ENCODE measurements at places on chromosomes 1 and 21.

- no peak for DNase-seq
These were observed 56.9 kb downstream of the COP1 start for GRCh38 chr1:176149939-176150807.

- no peak for DNase-seq
These were observed 48.1 kb upstream of the CD46 start for GRCh38 chr1:207703712-207704111.

DNA sequence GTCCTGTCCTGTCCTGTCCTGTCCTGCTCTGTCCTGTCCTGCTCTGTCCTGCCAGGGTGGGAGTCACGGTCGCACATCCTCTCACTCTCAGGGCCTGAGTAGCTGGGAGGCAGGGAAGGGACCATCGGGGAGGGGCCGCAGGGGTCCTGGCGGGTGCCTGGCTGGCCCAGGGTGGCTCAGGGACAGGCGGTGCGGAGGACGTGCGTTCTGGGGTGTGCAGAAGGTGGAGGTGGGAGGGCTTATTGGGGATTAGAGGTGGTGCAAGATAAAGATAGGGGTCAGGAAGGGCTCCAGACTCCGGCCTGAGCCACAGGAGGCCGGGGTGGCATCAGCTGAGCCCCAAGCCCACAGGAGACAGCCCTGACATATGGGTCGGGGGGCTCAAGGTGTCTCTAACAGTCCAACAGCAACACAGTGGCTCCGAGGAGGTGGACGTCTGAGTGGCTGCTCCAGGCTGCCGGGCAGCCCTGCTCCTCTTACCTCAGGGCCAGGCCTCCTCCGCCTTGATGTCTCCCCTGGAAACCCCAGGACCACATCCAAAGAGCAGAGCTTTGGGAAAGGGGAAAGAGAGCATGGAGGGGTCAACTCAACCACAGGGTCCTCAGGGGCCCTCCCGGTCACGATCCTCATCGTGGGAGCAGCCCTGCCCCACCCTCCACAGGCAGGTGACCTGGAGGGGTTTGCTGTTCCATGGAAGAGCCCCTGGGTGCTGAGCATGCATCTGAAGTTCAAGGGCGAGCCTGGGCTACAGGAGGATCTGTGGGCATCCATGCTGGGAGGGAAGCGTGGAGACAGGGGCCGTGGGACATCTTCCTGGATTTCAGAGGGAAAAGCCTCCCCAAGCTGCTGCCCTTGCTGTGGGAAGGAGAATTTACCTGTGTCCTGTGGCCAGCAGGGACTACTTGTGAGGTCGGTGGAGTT, 39.6 kb upstream of the ADARB1 start:
- no peak for DNase-seq

DNA sequence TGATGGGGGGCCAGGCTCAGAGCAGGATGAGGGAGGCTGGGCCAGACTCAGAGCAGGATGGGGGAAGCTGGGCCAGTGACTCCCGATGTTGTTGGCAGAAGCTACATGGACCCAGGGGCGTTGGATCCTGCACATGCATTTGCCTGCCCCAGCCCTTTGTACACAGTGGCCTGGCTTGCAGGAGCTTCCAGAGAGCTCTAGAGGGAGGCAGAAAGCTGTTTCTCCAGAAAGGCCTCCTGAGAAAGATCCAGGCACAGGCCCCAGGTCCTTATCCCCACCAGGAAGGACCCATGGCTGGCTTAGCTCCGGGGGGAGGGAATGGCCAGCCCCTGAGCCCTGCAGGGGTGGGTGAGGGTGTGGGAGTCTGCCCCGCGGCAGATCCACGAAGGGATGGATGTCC, 106.6 kb upstream of the ACTRT2 start:
- no peak for DNase-seq

DNA sequence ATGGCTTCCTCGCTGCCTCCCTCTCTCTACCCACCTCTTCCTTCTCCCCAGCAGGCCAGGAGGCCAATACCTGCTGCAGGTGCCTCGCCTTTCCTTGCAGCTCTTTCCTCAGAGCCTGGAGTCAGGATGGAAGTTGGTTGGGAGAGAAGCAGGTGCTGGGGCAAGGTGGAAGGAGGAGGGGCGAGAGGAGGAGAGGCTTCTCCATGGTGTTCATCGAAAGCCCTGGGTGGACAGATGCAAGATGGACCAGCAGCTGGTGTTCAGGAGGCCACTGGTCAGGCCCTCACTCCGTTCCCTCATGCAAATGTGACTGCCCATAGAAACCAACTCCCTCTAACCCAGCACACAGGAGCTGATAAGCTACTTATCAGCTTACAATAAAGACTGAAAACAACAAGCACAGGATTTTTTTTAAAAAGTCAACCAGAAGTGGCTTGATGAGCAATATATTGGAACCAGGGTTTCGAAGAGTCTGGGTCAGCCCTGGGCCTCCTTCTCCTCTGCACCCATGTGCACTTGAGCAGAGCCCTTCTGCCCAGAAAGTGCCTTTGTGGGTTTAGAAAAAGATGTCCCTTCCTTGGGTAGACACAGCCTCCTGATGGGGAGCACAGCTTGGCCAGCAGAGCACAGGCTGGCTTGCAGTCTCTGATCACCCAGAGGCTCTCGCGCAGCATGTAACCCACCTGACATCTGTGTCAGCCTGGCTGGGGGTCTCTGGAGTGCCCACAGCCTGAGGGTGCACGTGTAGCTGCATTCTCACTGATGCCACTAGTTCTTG, 16.6 kb upstream of the GSTM4 start:
- no peak for DNase-seq

- no peak for DNase-seq
These were observed 47.5 kb upstream of the TDRD10 start for GRCh38 chr1:154454386-154455120.

DNA sequence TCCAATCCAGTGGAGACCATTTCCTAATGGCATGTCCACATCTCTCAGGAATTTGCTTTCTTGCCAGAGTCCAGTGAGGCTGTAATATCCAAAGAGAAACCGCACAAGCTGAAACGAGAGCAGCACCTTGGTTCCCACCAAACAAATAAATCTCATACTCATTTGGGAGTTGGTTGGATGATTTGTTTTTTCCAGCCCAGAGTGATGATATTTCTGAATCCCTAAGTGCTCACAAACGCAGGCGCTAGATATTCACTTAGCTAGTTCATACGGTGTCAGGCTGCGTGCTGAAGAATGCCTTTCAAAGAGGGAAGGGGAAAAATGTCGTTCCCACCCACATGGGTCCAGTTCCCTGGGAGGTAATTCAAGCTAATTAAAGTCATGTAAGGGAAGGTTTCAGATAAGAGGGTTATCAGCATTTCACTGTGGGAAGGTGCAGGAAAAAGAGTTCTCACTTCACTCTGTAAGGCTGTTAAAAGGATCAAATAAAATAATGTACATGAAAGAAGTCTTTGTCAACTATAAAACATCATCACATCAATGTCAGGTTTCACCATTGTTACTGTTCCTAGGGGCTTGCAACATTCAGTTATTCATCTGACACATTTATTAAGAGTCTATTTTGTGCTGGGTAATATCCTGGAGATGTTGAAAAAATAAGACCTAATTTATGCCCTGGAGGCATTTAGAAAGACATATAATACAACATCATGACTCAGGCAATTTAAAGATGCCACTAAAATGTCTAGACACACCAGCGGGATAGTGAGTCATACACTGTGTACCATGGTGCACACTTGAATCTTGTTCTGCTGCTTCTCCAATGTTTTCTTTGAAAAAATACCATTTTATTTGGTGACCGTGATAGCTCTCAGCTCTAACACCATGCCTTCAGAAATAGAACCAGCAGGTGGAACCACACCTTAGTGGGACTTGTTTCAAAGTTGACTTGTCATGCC, 19.3 kb downstream of the DPT start:
- DNase-seq: no peak

DNA sequence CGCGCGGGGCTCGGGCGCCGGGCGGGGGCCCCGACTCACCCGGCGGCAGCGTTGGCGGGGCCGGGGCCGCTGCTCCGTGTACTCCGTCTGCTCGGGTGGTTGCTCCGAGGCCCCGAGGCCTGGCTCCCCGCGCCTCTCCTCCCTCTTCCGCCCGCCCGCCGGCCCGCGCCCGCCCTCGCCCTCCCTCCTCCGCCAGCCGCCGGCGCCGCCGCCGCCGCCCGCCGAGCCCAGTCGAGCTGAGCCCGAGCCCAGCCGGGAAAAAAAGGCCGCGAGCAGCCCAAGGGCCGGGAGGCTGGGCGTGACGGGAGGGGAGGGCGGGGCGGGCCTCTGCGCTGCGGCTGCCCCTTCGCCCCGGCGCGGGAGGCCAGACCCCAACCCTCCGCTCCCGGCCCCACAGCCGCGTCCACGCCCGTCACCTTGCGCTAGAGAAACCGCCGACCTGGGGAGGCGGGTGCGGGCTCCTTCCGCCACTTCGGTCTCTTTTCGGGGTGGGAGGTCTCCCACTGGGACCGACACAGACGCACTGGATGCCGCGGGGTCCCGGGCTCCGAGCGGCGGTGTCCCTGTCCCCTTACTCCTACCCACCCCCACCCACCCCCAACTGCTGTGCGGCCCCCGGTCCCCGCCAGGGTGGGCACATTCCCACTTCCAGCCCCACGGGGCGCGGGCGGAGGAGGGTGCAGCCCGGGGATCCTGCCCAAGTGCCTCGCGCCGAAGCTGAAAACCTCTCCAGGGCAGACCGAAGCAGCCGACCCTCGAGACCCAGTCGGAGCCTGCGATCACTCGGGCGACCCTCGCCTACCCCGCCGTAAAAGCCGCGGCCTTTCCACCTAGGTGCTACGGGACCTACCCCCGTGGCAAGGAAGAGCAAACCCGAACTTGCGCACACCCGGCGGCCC, at the start of gene CERS2:
CERS2 (minus strand) TSS at position 256 of the 899 bp plus-strand sequence. CDS start 5,745 bp downstream, outside the sequence.
- DNase-seq: no peak

- no peak for DNase-seq
These were observed 224.7 kb downstream of the CAMTA1 start for GRCh38 chr1:7009741-7010525.

- DNase-seq: no peak
These were observed 17.0 kb upstream of the BLACAT1 start for GRCh38 chr1:205472737-205473441.
